ENCODE measurements at places on chromosomes 1 and 21.

DNA sequence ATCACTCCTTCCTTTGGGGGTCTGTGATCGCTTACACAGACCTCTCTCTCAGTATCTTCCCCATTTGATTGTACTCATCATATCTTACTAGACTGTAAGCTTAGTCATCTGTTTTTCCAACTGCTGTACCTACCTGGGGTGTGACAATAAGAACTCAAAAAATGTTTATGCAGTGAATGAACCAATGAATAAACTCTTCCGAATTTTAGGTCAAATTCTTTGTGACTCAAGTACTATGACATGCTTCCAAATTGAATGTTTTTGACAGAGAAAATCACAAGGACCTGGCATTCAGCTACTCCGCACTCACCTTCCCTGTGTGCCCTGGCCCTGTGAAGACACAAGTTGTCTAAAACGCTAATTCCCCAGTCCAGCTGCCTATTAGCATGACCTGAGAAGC is 42.1 kb downstream of the TMCO4 start:
- no peak for DNase-seq

DNA sequence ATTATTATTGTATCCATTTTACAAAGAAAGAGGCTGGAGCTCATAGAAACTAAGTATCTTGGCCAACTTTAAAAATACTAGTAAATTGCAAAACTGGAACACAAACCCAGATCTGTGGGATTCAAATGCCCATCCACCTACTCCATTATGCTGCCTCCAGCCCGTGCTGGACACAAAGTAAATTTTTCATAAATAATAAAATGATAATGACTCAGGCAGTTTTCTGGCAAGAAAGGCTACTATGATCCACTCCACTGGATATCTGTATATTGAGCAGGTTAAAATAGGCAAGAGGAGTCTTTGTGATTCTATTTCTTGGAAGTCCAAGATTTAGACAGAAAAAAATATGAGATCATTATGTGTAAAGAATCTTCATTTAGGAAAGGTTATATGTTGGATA is 138.3 kb upstream of the DUSP10 start:
- no peak for DNase-seq

GRCh38 chr1:145782272-145783099 is 41.4 kb downstream of the RNF115 start:
- DNase-seq, result peak; percentile 94

- DNase-seq, result peak; percentile 49
Measured at GRCh38 chr21:26790296-26790695, 54.9 kb downstream of the ADAMTS1 start.

GRCh38 chr1:109335091-109335490 is 28.3 kb upstream of the MYBPHL start:
- no peak for DNase-seq

DNA sequence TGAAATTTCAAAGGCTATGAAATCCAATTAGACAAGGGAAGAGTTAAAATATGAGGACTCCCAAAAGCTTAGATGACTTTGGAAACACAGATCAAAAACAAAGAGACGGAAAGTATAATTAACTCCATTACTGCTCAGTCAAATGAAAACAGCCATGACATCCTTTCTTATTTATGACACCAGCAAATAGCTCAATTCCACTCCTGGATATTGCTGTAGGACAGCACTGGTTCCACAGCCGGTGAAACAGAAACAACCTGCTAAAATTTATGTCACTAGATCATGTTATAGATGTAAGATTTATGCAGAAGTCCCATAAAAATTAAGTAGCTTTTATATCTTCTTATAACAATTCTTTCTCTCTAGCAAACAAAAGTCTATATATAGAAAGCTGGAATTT is 65.6 kb upstream of the RRP15 start:
- DNase-seq, result no peak

DNA sequence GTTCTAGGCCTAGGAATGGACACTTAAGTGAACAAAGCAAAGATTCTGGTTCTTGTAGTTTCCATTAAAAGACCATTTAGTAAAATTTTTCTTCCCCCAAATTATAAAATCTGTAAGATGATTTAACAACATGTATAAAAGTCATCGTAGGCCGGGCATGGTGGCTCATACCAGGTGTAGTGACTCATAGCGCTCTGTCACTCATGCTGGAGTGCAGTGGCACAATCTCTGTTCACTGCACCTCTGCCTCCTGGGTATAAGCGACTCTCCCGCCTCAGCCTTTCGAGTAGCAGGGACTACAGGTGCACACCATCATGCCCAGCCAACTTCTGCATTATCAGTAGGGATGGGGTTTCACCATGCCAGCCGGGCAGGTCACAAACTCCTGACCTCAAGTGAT is 9.1 kb downstream of the ASPM start:
- DNase-seq, result peak; percentile 49

DNA sequence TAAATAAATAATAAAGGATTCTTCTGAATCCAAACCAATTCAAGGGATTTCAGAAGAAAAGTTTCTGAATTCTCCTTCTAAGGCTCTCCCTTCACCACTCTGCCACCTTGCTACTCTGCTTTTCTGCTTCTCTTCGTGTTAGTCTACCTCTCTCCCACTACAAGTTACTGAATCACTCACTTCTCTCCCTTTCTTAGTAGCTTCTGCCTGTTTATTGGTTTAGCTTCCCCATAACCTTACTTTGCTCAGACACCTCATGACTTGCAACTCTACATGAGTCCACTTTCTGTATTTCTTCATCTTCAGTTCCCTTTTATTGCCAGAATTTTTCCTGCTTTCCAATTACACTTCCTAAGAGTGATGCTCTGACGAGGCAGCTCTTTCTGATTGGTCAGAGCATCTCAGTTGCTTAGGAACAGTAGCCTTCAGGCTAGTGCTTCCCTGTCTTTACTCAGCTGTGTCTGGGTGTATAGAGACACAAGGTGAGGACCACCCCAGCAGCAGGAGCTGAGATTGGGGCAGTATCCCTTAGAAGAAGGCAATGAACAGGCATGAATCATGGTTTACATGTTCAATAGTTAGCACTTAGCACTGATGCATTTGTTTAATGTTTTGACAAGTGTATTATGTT is 144.6 kb downstream of the SLC30A10 start:
- DNase-seq, result no peak

DNA sequence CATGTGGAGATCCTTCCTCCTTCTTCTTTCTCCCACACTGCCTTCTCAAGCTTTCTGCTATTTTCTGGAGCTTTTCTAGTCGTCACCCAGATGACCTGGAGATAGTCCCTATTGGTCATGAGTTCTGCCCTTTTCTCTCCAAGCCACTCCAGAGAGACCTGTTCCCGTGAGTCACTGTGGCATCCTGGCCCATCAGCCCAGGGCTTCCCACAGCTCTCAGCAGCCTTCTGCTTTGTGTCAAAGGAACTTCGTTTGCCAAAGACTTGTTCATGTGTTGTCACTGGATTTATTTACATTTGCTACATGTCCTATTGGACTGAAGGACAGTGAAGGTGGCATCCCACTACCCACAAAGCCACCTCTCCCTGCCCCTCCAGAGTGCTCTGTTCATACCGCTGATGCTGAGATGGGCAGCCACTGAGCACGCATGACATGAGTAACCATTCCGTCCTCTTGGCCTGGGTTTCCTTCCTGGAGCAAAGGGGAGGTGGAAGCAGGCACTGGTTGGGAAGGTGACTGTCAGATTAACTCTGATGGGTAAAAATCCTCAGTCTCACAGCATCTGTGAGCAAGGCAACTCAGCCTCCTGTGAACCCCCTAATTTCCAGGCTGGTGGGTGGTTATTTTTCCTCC is 119.2 kb downstream of the EDEM3 start:
- DNase-seq, result peak; percentile 38

- no peak for DNase-seq
Measured at GRCh38 chr1:240086726-240087125, 5.0 kb upstream of the FMN2 start.

- DNase-seq, result peak; percentile 53
Measured at GRCh38 chr1:22296701-22297591, 154.0 kb upstream of the WNT4 start.

DNA sequence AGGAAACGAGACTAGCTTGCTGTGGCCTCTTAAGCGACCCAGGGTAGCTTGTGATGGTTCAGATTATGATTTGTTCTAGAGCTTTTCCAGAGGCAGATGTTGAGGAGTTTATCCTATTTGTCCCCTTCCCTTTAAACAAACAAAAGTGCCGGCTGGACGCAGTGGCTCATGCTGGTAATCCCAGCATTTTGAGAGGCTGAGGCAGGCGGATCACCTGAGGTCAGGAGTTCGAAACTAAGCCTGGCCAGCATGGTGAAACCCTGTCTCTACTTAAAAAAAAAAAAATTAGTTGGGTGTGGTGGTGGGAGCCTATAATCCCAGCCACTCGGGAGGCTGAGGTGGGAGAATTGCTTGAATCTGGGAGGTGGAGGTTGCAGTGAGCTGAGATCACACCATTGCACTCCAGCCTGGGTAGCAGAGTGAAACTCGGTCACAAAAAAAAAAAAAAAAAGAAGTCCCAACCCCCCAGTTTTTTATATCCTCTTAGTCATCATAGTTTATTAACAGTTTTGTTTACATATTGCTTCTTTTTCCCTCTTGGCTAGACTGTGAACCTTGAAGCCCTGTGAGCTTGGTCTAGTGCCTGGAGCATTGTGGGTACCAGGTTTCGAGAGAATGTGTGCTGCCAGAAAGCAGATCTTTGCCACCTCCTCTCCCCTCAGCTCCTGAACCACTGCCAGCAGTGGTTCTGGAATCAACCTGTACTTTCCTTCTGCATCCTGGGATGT is 29.8 kb downstream of the MAPKAPK2 start:
- DNase-seq, result peak; percentile 55

- no peak for DNase-seq
Measured at GRCh38 chr1:180230416-180230790, 339 bp downstream of the LHX4 start.

- no peak for DNase-seq
Measured at GRCh38 chr1:99520121-99520520, 125.8 kb upstream of the PALMD start.

DNA sequence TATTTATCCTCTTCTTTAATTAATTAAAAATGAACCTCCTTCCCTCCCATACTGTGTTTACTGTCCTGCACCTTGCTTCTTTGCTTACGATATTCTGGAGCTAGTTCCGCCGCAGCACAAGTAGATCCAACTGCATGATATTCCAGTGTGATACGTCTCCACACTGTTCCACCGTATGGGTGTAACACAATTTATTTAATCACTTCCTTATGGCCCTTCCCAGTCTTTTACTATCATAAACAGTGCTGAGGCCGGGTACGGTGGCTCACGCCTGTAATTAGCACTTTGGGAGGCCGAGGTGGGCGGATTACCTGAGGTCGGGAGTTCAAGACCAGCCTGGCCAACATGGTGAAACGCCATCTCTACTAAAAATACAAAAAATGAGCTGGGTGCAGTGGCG is 25.7 kb downstream of the CNST start:
- no peak for DNase-seq

DNA sequence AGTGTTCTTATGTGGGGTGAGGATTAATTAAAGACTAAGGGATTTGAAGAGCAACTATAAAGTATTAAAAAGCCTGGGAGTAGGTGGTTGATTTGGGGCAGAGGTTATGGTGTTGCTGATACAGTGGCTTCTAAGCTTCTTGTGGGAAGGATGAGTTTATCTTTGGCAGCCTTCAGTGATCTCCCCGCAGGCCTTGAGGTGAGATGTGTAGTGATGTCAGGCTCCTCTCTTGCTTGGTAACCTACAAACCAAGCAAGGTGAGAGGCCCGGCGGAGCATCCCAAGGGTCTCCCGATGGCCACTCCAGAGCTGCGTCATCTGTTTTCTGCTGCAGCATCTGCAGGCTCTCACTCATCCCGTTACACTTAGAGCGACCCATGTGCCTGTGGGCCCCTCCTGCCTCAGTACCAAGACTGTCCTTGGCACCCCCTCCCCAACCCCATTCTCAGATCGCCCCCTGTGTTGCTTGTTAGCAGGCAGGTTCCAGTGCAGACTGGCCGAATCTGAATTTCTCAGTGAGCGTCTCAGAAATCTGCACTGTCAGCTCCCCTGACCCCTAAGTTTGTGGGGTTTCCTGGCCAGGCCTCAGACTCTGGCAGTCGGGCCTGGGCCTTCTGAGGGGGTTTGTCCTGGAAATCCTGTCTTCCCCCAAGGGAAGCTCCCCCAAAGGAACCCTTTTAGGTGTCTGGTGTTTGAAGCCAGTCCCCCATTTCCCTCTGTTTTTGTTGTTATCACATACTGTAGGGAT is 77.9 kb downstream of the GALNT2 start:
- DNase-seq, result no peak

- no peak for DNase-seq
Measured at GRCh38 chr1:240985081-240985480, 371.9 kb downstream of the RGS7 start.

DNA sequence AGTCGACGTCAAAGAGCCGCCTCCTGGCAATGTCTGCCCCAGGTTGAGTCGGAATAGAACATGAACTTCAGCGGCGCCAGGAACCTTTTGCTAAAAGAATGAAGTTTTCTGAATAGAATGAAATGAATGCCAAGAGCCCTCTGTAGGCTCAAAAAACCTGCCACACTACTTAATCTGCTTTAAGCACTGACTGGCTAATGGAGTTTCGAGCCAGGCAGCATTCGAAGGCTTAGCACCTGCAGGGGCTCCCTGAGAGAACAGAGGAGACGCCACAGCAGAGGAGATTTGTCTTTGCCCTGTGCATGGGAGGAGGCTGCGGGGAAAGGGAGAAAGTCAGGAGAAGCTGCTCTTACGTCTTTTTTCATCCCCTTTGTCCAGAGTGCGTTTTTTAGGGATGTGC is 641.7 kb downstream of the AJAP1 start:
- no peak for DNase-seq

DNA sequence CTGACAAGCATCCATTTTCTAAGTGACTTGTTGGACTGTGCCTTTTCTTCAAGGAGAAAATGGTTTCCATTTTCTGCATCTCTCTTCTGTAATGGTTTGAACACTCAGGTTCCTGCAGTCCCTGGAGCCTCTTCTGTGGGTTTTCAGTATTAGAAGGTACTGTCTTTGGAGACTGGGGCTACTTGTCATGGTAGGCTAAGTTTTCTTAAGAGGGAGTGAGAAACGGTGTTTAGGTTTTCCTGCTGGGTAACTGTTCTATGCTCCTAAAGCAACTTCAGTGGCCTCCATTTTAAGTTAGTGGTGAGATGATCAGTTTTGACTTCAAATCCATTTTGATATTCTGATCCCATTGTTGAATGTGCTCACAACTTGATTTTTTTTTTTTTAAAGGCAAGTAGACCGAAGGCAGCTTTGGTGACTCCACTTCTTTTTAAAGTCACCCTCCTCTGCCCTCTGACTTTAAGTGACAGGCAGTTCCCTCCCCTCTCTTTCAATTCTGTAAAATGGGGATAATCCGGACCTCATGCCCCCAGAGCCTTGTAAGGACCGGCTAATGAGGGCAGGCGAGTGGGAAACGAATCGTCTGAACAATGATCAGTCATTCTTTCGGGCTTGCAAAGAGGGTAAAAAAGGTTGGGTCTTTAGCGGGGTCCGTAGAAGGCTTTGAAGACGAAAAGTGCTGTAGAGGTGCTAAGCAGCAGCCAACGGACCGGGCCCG is 1.0 kb upstream of the ARID1A start:
- no peak for DNase-seq
